Colonic mucosa (tissue), 4 donors: ENCODE measurements at places on chromosomes 16 and 17. TPM values are rescaled to one million over a fixed set of nuclear protein-coding genes. Genes with fewer than 3 reads are reported as not detected.

The MEIOB gene
- total RNA-seq, result 0.27 TPM

The BAIAP3 gene
- 9.8 TPM for total RNA-seq

The MMP2 gene
- 101 TPM for total RNA-seq

The MT1H gene
- total RNA-seq, result 43.8 TPM

The SPN gene
- 2.3 TPM for total RNA-seq

The OR1F1 gene
- not detected for total RNA-seq

DNA sequence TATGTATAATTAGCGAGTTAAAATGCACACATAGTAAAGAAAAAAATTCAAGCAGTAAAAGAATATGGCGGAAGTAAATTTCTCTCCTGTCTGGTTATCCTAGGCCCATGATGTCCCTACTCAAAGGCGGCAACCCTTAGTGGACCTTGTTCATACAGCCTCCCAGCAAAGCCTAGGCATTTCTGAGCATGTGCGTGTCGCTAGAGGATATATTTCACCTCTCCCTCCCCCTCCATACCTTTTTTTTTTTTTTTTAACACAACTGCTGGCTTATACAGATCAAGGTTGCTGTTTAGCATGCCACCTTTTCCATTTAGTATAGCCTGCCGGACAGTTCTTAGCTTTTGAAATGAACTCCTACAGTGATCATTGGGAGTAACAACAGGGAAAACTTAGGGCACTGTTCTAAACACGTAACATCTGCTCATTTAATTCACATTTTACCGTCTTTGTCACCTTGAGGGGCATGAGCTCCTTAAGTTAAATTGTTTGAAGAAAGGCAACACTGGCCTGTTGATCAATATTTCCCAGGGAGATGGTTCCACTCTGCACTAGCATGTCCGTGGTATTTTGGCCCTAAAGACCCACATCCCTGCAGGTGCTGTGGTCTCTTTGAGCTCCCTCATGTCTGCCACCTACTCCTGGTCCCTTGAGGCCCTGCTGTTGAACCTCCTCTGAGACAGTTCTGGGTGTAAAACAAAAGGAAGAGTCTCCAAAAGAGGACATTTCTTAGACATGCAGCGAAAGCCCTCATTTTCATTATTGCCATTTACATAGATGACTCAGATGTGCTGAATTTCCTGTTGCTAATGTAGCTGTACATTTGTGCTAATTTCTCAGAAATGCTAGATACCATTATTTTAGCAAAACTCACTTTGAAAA lies 4.1 kb upstream of the TNFRSF13B start:
- no peak for DNase-seq

GRCh38 chr17:38906460-38907228 lies 18.8 kb upstream of the LASP1NB start:
- DNase-seq, result no peak

GRCh38 chr17:57294101-57294500 lies 37.8 kb downstream of the MSI2 start:
- no peak for DNase-seq

- no peak for DNase-seq
Measured at GRCh38 chr17:68532826-68533225, 20.6 kb downstream of the PRKAR1A start.

DNA sequence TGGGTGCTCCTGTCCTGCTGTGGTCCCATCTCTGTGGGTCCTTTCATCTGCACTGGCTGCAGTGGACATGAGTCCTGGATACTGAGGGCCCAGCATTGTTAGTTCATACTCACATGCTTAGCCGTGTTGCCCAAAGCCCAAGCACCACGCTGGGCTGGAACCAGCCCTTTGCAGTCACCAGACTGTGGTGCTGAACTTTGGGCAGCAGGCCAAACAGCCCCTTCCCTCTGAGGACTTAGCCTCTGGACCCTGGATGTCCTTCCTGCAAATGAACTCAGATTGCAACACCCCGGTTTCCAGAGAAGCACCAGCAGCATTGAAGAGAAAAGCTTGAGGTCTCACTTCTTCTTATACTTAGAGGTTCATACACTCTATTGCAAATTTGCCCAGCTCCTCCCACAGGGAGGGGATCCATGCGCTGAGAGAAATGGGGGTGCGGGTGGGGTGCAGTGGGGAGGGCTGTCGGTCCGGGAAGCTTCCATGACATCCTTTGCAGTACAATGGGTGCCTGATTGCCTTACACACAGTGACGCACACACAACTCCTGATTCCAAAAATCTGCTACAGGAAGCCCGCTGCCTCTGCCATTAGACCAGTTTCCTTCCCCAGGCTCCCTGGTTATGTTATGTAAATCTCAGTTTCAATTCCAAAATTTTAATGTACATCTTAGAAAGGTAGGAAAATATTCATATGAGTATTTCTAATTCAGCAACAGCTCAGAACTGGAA lies 65.8 kb downstream of the RGS9 start:
- DNase-seq, result no peak
